Stimulated activated CD4-positive, alpha-beta T cell treated with anti-CD3 and anti-CD28 coated beads, Interleukin-1b, Interleukin-23, amount 100 ng/mL, for 1 hour (primary cell): ENCODE measurements at places on chromosomes 3 and 15.

GRCh38 chr3:114451051-114451451, 157.2 kb downstream of the TIGIT start:
- no peak for DNase-seq

DNA sequence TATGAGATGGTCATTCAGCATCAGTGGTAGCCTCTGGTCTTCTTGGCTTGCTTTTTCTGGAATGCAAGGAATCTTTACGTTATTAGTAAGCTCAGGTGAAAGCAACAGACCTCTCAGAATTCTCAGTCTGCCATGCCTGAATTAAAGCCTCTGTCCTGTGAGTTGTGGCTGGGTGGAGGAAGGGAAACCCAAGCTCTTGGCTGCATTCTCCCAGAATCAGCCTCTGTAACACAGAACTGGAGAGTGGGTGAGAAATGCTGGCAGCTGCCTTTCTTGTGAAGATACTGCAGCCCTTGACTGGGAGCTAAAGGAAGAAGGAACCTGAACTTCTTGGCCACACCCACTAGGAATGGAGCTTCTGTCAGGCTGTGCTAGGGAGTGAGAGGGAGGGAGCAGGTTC, 505.8 kb downstream of the EPHA3 start:
- no peak for DNase-seq

- DNase-seq: no peak
Observed at GRCh38 chr3:53513556-53514190, 19.3 kb downstream of the CACNA1D start.

- no peak for DNase-seq
Observed at GRCh38 chr15:61612111-61612510, 383.0 kb upstream of the RORA start.

- DNase-seq: no peak
Observed at GRCh38 chr3:25945836-25946235, 155.9 kb downstream of the OXSM start.

GRCh38 chr3:44232407-44232806, 9.3 kb upstream of the TOPAZ1 start:
- DNase-seq: no peak

GRCh38 chr3:123099331-123100192, 32.7 kb downstream of the PDIA5 start:
- no peak for DNase-seq

DNA sequence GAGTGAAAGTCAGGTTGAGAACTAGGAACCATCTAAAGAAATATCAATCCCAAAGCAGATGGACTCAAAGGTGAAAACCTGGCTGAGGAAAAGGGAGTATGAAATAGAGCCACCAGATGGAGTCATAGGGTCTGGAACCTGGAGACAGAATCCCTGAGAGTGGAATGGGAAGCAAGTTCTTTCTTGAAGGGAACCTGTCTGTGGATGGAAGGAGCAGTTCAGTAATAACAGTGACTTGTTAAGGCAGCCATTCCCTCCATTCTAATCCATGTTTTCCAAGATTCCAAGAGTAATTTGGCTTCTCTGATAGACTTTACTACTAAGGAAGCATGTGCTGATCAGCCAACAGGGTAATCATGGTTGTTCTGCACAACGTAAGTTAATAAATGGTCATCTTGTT, 22.5 kb upstream of the AQP9 start:
- no peak for DNase-seq

- no peak for DNase-seq
Observed at GRCh38 chr15:67812241-67812644, 13.1 kb upstream of the SKOR1 start.

GRCh38 chr3:29870136-29870535, 589.3 kb downstream of the RBMS3 start:
- DNase-seq: no peak

GRCh38 chr15:87959662-87960061, 296.9 kb downstream of the NTRK3 start:
- DNase-seq: no peak

- no peak for DNase-seq
Observed at GRCh38 chr3:133293397-133294110, 106.3 kb upstream of the BFSP2 start.

GRCh38 chr3:136396916-136397315, 146.8 kb downstream of the PCCB start:
- DNase-seq: no peak

DNA sequence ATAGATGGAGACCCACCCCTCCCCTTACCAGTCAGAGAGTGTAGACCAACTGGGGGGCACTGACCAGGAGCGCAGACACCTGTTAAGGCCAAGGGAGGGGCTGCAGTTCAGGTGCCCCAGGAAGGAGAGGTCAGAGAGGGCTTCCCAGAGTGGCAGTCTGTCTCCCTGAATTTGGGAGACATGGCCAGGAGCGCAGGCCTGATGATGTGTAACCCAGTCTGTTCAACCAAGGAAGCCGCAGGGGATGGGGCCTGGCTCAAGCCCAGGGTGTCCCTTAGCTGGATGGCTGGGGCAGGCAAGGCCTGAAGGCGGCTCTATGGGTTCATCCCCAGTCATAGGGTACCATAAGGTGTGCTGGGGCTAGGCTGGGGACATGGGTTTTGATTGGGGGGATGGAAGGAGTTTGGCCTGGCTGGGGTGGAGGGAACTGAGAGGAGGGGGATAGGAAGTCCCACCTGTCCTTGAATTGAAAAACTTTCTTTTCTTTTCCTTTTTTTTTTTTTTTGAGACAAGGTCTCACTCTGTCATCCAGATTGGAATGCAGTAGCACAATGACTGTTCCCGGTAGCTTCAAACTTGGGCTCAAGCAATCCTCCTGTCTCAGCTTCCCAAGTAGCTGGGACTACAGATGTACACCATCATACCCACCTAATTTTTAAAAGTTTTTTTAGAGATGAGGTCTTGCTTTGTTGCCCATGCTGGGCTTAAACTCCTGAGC, 75.7 kb downstream of the SMAD6 start:
- DNase-seq: no peak

DNA sequence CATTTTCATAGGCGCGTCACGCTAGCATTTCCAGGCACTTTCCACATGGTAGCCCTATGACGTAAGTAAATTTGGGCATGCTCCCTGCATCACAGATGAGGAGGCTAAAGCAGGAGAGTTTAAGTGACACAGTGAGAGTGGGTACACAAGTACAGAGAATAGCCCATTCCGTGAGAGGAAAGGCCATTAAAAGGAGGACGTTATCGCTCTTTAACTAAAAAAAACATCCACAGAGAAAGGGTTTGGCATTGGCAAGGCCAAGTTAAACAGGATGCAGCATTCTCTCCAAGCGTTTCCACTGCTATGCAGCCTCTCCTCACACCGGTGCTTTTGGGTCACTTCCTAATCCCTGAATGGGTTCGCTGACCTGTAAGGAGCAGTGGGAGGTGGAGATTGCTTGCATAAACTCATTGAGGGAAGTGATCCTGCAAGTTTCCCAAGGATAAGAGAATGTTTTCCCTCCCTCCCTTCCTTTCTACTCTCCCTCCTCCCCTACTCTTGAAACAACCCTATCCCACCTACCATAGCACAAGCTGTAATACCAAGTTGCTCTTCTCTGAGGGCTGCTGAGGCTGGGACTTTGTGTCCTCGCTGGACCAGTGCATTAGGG, 147.7 kb downstream of the VGLL4 start:
- no peak for DNase-seq

- no peak for DNase-seq
Observed at GRCh38 chr15:57596978-57597377, 5.3 kb downstream of the MYZAP start.

- peak; percentile 27 for DNase-seq
Observed at GRCh38 chr15:51077221-51078153, 17.2 kb downstream of the TNFAIP8L3 start.

GRCh38 chr3:124019291-124019690, 27.4 kb upstream of the ROPN1 start:
- no peak for DNase-seq

GRCh38 chr15:68328443-68328842, 50.9 kb downstream of the FEM1B start:
- DNase-seq: no peak

- no peak for DNase-seq
Observed at GRCh38 chr3:172918165-172918564, 167.6 kb downstream of the ECT2 start.

DNA sequence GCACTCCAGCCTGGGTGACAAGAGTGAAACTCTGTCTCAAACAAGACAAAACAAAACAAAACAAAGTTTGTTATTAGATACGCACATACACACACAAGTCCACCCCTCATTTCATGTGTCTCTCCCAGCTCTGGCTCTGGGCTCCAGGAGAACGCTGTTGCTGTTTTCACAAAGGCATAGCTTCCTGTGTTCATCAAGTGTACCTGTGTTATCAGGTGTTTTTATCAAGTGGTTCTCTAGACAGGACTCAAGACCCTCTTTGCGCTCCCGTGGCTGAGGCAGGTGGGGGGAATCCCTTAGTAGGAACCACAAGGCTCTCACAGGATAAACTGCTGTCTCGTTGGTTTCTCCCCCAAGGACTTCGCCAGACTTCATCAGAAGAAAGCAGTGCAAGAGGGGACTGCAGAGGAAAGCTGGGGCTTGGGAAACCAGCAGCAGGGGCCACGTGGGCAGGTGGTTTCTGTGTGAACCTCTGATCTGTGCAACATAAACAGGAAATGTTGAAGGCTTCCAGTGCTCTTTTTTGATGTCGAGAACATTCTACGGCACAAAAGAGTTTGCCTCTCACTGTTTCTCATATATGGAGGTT, 6.9 kb upstream of the PPP1R2 start:
- DNase-seq: peak; percentile 27

- no peak for DNase-seq
Observed at GRCh38 chr3:149497966-149498670, 23.6 kb downstream of the TM4SF4 start.

DNA sequence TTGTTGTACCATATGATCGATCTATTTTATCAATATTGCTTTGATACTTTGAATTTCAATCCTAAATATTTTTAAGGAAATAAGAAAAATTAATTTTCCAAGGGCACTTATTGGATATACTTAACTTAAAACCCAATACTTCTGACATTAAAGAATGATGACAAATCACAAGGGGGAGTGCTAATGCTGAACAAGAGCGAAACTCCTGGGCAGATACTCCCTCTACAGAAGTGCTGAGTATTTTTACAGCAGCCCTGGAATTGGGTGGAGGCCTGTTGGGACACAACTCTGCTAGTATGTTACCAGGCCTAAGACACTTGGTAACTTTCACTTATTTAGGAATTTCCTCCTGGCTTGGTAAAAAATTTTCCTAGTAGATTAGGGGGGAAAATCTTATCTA, 46.2 kb downstream of the DENND6A start:
- no peak for DNase-seq
